OCI-M1 (cell line): ENCODE measurements at places on chromosomes 6 and 20.
A peak's percentile ranks its signal among the peaks of the same experiment; 100 is the strongest.

- no peak for DNase-seq
These were observed 336.7 kb downstream of the DHX35 start for GRCh38 chr20:39298571-39299506.

GRCh38 chr6:106973836-106974335 lies 643 bp downstream of the CD24 start:
- peak; percentile 60 for DNase-seq

DNA sequence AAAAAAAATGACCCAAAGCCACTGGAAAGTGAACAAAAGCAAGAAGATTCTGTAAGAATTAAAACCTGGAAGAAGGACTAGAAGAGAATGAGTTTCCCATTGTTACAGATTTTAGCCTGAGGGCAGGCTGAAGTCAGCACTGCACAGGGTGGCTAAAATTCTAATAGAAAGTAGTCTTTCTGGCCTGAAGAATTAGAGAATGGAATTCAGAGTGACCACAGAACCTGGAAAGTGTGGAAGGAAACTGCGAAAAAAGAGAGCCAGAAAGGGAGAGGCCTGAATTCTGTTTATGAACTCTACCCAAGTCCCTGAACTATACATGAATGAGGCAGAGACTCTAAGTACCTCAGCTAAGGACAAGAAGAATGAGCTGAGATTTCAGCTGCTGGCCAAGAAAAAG lies 38.9 kb upstream of the FILIP1 start:
- DNase-seq, result no peak

DNA sequence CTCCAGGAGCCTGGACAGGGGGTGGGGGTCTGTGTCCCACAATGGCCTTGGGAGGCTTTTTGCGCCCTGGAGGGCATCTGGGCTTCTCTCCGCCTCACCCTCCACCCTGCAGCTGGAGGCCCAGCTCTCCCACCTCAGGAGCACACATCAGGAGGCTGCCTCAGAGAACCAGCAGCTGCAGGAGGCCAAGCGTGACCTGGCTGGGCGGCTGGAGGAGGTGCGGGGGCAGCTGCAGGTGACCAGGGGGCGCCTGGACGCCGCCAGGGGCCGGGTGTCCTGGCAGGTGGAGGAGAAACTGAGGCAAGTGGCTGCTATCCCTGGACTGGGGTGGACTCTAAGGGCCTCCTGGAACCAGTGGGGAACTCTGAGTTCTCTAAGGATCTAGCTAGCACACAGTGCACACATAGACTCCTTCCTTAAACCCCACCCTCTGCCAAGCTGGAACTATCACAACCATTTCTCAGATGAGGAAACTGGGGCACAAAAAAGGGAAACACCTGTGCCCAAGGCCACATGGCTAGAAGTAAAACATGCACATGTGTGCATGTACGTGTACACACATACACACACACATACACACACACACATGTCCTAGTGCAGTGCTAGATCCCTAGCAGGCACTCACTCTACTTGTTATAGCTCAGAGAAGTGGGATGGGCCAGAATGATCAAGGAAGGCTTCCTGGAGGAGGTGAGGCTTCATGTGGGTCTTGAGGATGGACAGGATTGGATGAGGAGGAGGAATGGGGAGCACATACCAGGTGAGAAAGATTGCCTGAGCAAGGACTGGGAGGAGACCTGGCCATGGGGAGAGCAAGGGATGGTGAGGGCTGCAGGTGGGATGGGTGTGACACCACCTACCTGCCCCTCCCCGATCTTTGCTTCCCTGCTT lies 22.9 kb downstream of the RAB44 start:
- DNase-seq, result no peak

DNA sequence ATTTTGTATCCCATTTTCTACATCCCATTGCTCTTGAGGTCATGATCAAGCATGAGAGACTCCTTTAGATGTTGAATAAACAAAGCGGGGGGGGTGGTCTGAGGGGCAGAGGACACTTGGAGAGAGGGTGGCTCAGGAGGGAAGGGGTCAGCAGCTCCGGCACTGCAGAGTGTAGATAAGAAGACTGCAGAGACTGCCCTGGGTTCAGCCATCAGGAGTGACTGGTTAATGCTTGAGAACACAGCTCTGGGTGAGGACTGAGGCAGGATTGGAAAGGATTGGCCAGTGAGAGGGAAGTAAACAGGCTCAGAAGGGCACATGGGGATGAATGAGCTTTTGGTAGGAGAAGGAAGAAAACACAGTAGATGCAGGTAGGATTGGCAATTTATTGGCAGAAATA lies 205.3 kb upstream of the CNR1 start:
- peak; percentile 61 for DNase-seq

- no peak for DNase-seq
These were observed 42.0 kb downstream of the LCA5 start for GRCh38 chr6:79495246-79495645.

DNA sequence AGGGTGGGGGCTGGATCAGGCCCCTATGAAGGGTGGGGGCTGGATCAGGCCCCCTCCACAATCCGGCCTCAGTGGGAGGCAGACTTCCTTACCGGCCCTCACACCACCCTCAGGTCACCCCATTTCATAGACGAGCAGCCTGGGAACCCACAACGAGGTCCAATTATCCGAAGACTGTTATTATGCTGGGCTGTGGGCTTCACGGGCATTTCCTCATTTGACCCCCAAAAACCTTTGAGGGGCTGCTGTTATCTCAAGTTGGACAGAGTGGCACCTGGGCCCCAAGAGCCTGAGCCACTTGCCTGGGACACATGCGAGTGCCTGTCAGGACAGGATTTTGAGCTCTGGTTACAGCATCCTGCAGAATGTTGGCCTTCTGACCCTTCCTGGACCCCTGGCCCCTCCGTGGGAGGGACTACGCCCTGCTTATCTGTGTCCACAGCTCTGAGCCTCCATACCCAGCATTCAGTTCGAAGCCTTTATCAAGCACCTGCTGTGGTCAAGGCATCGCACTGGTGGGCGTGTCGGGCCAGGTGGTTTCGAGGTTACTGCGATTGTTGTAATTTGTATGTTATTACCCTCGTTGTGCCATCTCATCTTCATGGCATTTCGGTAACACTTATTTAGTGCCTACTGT lies 34.5 kb upstream of the PCMTD2 start:
- peak; percentile 77 for DNase-seq

DNA sequence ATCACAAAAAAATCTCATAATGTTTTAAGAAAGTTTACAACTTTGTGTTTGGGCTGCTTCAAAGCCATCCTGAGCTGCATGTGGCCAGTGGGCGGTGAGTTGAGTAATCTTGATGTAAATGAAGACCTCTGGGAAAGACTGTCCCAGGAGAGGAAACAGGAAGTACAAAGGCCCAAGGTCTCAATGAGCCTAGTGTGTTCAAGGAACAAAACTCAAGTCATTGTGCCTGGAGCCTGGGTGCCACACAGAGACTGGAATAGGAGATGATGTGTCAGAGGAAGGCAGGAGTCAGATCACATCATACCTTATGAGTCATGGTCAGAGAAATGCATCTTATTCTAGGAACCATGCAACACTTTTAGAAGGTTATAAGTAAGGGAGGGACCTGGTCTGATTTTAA lies 51.5 kb downstream of the COL19A1 start:
- DNase-seq, result peak; percentile 59

DNA sequence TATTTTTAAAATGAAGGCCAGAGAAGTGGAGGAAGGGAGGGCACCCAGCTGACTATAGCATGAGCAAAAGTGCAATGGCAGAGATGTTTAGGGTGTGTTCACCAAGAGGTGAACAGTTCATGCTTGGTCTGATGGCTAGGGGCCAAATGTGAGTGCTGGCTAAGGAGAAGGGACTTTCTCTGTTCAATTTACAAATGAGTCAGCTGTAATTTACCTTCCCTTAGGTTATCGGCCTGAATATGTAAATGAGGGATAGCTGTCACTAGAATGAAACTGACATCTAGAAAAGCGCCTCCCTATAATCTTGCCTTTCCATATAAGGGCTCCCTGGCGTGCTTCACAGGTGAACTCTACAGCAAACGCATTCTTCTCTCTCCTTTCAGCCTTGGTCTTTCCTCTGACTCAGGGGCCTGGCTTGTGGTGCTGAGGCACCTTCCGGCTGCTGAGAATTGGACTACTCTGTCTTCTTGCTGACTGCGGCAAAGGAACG lies 114.7 kb upstream of the BACH2 start:
- no peak for DNase-seq

GRCh38 chr6:30397697-30398096 lies 52.7 kb downstream of the RPP21 start:
- DNase-seq, result no peak

DNA sequence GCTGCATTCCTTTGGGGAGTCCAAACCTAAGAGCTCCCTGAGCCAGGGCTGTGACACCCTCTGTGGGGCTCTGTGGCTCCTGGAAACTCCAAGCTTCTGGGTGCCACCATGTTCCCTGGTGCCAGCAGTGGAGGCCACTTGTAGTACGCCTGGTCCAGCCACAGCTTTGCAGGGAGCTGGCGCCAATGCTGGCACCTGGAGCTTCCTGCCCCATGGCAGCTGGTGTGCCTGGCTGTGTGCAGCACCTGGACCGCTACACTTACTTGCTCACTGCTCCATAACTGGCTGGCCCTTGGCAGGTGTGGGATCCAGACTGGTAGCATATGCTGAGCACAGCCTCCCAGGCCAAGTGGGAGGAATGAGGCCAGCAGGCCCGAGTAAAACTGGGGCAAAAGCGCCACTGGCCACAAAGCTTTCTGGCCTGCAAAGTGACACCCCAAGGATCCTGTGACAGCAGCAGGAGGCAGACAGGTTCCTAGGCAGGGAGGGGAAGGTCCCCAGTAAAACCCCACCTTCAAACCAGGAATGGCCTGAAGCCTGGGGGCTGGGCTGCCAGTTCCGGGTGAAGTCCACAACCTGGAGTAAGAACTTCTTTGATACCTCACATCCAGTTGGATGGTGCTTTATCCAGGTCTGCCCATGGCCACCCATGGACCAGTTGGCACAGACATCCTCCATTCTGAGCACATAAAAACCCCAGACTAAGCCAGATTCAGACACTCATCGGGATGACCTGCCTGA lies 461.0 kb downstream of the TBC1D32 start:
- no peak for DNase-seq

DNA sequence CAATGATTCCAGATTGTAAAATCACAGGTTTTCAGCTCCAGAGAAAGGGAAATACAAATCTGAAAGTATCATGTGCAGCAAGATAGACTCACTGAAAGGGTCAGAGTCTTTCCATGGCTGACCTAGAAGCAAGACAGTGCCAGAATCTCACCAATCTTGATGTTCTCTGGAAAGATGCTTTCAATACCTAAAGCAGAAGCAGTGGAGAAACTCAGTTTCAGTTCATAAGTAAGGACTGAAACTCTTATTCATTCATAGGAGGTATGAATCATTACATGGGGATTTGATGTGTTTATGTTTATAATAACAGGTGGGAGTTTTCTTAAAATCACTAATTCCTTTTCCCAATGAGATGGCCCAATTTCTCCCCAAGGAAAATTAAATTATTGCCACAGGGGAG lies 42.5 kb downstream of the SLC2A12 start:
- no peak for DNase-seq

GRCh38 chr6:143878272-143878760 lies 14.0 kb downstream of the ZC2HC1B start:
- DNase-seq, result no peak

- DNase-seq, result no peak
These were observed 7.4 kb upstream of the SLC52A3 start for GRCh38 chr20:775679-776135.

- DNase-seq, result no peak
These were observed 16.9 kb downstream of the STK4 start for GRCh38 chr20:44983093-44983674.

DNA sequence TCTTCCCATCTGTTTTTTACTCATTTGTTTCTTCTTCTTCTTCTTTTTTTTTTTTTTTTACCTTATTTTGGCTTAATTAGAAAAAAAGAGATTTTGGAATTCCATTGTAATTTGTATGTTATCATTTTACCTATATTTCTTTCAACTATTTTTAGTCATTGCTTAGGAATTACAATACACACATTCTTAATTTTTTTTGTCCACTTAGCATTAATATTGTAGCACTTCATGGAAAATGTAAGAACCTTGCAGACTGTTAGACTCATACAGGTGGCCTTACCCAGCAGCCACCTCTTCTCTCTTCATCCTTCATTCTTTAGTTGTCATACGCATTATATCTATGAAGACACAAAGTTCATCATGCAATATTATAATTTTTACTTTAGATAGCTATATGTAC lies 5.8 kb upstream of the SLC18B1 start:
- DNase-seq, result no peak

- DNase-seq, result no peak
These were observed 3.0 kb downstream of the SRC start for GRCh38 chr20:37348792-37349516.

- peak; percentile 58 for DNase-seq
These were observed 82.6 kb downstream of the SLC24A3 start for GRCh38 chr20:19295076-19295475.

- DNase-seq, result no peak
These were observed 34.9 kb downstream of the SHLD1 start for GRCh38 chr20:5785146-5785545.

- DNase-seq, result peak; percentile 76
These were observed 2.7 kb downstream of the SGK1 start for GRCh38 chr6:134315189-134315588.

GRCh38 chr6:140182821-140183220 lies 808.4 kb upstream of the CITED2 start:
- DNase-seq, result no peak

DNA sequence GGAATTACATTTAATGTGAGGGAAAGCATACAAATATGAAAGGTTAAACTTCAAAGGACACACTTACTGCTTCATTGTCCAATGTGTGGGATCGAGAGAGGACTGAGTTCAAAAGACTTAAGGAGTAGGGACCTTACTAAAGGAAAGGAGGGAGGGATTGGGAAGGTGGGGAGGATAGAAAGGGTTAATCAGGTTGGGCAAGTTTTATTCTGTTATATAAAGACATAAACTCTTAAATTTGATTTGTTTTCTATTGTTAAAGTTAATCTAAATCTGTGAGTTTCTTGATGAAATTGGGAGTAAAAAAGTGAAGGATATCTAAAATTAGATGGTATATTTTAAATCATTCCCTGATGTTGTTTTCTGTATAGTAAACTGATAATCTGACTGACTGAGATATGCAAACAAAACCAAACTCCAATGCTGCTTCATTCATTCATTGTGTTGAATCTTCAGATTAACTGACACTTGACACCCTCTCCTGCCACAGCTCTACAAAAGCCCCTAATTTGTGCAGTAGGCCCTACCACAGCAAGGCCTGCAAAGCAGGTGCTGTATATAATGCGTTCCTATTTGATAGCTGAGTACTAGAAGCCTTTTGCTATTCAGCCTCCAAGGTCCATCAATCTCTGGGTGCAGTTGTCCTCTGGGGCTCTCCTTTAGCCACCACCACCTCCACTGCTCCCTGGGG lies 1.3 kb upstream of the UBE2J1 start:
- no peak for DNase-seq
